CD4-positive, alpha-beta T cell (primary cell): ENCODE measurements at places on chromosomes 12 and 14.

GRCh38 chr12:25970082-25970481 lies 11.6 kb downstream of the RASSF8 start:
- DNase-seq, result no peak

- no peak for DNase-seq
Observed at GRCh38 chr12:52646613-52647012, 5.4 kb downstream of the KRT2 start.

DNA sequence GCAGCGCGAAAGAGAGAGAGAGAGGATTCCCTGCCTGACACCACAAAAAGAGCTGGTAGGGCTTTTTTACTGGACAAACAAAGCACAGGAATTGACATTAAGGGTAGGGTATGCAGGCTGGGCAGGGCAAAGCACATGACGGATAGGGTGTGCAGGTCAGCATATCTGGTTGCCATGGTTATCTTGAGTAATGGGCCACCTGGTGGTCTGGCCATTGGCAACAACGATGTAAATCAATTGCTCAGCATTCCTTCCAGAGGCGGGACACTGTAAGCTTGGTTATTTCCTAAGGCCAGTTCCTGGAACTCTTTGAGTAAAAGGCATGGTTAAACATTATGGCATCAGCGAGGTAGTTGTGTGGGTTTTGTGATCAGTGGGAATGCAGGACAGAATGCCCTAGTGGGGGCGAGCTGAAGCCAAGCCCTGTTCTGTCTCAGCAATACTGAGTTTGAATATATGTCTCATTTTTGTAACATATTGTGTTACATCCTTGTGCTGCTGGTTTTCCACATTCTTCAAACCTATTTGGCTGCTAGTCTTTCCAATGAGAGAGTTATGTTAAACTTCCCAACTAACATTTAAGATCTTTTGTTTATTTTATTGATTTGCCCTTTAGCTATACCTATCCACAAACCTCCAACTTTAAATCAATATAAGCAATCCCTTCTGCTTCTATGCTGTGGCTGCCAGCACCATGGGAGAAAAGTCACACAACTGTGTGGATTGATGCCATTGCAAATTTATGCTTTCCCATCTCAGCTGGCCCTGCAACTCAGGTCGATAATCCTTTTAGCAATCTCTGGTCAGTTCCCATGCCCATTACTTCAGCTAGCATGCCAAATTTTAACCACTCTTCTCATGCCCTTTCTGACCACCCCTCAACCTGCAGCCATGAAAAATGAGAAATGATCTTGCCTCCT lies 396.7 kb upstream of the PDE3A start:
- DNase-seq, result no peak

- DNase-seq, result peak; percentile 28
Observed at GRCh38 chr14:104926619-104927431, 2.1 kb downstream of the PLD4 start.

GRCh38 chr14:100715332-100715731 lies 11.4 kb upstream of the DLK1 start:
- no peak for DNase-seq

DNA sequence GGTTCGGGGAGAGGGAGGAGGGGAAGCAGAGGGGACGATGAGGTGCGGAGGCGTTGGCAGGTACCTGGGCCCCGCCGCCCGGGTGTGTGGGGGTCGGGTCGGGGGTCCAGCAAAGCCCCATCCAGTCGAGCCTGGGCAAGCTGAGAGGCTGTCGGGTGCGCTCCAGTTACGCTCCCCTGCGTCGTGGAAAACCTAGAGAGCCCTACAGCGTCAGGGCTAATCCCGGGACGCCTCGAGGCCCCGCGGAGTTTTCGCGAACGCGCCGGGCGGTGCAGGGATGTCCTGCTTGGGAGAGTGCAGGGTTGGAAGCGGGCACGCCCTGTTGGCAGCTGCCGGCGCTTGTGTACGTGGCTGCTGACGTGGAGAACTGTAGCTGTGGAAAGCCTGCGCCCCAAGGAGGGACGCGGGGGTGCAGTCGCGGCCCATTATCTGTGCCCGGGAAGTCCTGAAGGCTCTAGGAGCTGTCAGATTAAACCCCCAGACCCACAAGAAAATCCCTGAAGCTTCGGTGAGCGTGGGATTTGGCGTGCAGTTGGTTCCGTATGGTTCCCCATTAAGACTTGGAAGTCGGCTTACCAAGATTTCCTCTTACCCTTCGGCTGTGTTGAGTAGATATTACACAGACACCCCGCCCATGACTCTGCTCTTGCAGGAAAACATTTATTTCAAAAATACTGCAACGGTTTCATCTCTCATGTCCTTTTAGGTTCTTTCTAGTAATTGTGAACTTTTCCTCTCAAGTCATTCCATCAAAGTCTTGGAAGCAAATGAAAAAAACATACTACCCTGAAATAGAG lies 11.3 kb upstream of the SLC38A2 start:
- DNase-seq, result peak; percentile 49

- no peak for DNase-seq
Observed at GRCh38 chr12:75308279-75308678, 21.8 kb downstream of the CAPS2 start.

- DNase-seq, result no peak
Observed at GRCh38 chr12:111063295-111064026, 143.1 kb upstream of the MYL2 start.

DNA sequence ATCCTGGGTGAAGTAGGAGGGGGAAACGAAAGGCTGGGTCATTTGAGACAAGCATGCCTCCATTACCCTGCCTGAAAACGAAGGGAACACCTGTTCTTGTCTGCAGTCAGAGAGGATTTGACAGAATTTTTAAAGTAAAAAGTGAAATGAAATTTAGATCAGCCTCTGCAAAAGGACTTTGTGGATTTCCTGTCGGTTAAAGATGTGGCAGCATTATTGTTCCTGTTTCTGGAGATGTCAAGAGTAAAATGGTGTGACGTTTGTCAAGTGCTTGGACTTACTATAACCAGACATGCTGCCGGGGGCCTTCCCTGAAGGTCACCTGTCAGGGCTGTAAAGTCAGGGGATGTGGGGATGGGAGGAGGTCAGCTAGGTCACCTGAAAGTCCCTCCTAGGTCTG lies 32.0 kb downstream of the NRXN3 start:
- no peak for DNase-seq

GRCh38 chr12:42716491-42716891 lies 126.9 kb upstream of the PRICKLE1 start:
- DNase-seq, result no peak
